ENCODE measurements at places on chromosomes 11 and 22.

- peak; percentile 33 for DNase-seq
These were observed 89.8 kb downstream of the MORC2 start for GRCh38 chr22:30878516-30879414.

- DNase-seq: no peak
These were observed 137.9 kb upstream of the RASSF10 start for GRCh38 chr11:12871241-12871640.

DNA sequence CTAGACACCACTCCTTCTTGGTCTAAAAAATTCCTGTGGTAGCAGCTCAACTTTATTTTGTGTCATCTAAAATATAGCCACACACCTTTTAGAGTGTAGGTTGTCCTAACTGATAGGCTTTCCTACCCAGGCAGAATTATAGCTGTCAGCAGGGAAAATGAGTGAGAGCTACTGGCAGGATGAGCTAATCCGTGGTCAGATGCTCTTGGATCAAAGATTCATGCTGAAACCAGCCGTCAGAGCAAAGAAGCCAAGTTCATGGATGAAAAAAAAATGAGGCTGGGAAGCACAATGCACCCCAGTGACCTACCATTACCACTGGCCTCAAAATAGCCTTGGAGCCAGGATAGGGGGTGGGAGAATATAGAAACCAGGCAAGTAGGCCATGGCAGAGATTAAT lies 113.1 kb upstream of the BLID start:
- no peak for DNase-seq

- no peak for DNase-seq
These were observed 1227.5 kb downstream of the BRD1 start for GRCh38 chr22:48600171-48600570.

- no peak for DNase-seq
These were observed 471.1 kb downstream of the TBC1D22A start for GRCh38 chr22:47233316-47234243.

GRCh38 chr22:36606659-36607058 lies 77.7 kb upstream of the EIF3D start:
- no peak for DNase-seq

DNA sequence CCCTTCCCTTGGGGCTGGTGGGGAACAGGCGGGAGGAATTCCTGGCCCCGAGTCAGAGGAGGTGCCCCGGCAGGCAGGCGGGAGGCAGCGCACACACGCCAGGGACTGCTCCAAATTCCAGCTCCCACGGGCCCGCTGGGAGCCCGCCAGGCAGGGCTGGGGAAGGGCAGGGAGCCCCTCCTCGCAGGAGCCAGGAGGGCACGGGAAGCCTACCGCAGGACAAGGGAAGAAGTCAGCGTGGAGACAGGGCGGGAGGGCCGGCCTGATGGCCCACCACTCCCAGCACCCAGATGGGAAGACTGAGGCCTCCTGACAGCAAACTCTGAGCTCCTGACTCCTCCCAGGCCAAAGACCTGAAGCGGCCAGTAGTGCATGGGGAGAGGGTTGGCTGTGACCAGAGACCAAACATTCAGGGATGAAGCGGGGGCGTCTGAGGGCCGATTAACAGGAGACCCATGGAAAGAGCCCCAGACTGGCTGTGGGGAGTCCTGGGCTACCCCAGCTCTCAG lies 22.4 kb downstream of the RPL3 start:
- DNase-seq: no peak

DNA sequence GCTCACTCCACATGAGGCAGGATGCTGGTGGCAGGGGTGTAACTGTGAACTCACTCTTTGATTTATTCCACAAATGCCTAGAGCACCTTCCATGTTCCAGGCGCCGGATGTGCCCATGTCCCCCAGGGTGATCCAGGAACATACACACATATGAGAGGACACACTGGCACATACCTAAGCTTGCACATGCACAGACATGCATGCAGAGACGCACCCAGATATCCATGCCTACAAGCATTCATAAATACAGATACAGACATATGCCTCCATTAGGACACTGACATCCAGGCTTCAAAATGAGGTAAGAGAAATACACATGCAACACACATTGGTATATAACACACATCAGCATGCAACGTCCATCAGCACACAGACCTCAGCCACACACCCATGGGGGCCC lies 4.5 kb downstream of the OSM start:
- DNase-seq: no peak

DNA sequence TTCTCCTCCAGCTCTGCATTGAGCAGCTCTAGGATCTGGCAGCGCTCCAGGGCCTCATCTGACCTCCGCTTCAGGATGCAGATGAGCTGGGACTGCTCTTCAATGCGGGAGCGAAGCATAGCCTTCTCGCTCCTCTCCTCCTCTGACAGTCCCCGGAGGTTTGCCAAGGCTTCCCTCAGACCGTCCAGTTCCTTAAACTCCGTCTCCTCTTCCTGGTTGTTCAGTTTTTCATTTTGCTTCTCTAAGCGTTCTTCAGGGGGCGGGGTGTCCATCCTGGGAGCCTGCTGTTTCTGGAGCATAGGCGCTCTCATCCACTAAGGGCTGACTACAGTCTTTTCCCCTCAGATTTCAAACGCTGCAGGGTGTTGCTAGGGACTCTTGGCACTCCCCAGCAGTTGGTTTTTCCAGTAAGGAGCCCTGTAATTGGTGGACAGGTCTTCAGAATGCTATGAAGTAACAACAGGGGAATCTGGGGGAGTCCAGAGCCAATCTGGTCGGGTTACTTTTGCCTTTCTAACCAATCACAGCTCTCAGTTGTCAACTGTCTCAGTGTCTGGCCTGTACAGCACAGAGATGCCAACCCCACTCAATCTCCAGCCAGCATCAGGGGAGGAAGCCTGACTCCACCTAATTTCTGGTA lies at the start of gene CCDC89:
Gene CCDC89 (minus strand): TSS at position 376 of the 640 bp plus-strand sequence. CDS start 65 bp downstream, at position 311.
- DNase-seq: peak; percentile 62

DNA sequence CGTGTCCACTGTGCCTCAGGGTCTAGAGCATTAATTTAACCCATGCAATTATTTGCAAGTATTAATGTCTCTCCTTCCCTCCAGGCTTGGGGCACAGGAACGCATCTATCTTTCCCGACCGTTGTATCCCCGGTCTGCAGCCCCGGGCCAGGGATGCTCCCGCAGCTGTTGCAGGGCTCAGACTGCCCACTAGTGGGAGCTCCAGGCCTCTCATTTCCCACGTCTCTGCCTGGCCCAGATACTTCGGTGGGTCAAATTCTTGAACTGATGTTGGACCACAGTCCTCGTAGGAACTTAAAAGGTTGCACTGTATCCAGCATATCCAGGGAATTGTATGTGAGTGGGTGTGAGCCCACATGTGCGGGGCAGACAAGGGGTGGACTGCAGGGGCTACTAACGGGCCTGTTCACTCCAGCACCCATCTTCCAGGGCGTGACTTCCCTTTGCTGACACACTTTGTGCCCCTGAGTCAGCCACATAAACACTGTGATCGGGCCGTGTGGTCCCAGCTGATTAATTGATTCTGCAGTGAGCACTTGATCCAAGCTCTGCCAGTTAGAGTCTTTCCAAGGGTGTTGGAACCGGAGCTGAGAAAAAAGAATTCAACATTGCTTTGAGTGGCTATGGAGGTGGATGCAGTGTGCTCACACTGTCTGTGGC lies 451.3 kb downstream of the TBC1D22A start:
- DNase-seq: peak; percentile 46

GRCh38 chr11:1546536-1547466 lies 25.3 kb downstream of the DUSP8 start:
- DNase-seq: peak; percentile 39

- DNase-seq: no peak
These were observed 55.3 kb downstream of the C22orf42 start for GRCh38 chr22:32103658-32104315.

DNA sequence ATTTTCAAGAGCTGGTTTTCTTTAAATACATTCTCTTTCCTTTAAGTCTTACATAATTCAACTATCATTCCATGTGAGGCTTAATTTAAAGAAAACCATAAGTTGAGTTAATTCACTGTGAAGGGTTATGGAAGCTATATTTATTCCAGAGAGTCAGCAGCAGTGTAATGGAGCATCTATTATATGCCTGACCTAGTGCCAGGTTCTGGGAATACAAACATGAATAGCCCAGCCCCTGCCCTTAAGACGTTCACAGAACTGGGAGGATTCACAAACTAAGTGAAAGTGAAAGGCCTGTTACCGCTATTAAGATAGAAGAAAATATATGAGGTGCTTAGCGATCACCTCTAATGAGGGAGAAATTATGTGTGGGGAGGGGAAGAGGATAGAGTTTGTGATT lies 408.9 kb upstream of the CCDC90B start:
- no peak for DNase-seq

DNA sequence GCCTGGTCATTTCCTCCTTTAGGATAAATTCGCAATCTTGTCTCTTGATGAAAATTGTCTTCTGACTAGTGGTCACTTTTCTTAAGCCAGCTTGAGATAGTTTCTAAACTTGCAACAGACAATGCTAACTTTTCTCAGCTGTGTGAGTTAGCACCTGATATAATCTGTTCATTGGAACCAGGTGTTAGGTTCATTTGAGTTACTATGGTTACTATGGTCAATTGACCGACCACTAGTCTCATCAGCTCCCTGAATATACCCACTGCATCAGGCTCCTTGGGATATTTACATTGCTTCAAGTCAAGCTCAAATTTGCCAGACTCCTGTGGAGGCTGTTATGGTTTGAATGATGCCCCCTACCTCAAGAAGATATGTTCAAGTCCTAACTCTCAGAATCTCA lies 54.5 kb downstream of the SC5D start:
- no peak for DNase-seq

DNA sequence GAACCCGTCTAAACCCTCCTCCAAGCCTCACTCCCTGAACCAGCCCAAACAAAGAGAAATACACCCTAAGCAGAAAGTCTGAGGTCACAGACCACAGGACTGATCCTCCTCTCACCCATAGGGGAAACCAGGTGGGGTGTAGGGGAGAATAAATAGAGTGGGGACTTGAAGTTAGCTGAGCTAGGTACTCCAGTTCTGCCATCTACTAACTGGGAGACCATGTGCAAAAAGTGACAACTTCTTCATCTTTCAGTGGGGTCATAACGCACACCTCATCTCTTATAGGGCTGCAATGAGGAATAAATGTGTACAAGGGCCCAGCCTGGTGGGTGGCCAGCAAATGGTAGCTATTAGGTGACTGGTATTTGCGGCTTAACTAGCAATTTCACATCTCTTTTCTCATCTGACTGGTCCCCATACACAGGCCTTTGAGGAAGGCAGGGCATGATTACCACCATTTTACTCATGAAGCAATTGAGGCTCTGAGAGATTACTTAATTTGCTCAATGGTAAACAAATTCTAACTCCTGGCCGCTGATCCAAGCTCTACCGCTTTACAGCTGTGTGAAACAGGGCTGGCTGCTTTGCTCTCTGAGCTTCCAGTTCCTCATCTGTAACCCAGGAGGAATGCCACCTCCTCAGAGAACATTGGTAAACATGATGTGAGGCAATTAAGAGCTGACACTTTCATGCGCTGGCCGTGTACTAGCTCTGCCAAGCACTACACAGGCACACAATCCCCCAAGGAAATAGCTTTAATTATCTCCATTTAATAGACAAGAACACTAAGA lies 16.6 kb downstream of the TBC1D10A start:
- no peak for DNase-seq

- no peak for DNase-seq
These were observed 21.0 kb upstream of the UBASH3B start for GRCh38 chr11:122634501-122634900.

DNA sequence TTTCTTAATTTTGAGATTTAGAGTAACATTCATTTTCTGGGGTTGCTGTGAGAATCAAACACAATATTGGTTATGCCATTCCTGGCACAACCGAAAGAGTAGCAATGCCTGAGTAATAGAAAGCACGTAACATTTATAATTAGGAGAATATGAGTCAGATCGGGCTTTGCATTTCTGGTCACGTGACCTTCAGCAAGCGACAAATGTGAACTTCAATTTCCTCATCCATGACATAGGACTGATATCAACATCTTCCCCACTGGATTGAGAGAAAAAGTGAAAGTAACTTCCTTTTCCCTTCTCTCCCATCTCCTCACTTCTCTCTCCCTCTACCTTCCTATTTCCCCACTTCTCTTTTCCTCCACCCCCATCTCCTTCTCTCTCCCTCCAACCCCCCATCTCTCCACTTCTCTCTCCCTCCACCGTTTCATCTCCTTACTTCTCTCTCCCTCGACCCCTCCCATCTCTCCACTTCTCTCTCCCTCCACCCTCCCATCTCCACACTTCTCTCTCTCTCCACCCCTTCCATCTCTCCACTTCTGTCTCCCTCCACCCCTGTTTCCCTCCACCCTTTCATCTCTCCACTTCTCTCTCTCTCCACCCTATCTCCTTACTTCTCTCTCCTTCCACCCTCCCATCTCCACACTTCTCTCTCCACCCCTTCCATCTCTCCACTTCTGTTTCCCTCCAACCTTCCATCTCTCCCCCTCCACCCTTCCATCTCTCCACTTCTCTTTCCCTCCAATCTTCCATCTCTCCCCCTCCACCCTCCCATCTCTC lies 33.5 kb upstream of the CAT start:
- no peak for DNase-seq

- DNase-seq: no peak
These were observed 348.2 kb downstream of the LARGE1 start for GRCh38 chr22:33572086-33572485.

DNA sequence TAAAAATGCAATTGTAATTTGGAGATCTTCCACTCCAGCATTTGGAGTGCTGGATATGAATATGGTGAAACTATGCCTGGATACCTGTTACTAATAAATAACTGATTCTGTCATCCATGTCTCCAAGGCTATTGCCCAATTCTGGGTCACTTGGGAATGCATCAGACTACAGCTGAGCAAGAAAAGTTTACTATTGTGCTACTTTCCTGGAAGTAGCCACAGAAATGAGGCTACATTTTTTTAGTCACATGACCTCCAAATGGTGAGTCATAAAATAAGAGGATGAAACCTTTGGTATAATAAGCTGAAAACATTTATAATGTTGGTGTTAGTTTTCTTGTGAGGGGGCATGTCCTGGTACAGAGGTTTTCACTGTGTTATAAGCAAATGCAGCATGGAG lies 44.4 kb downstream of the DCDC1 start:
- DNase-seq: no peak

GRCh38 chr22:17176715-17177114 lies 17.6 kb upstream of the HDHD5 start:
- no peak for DNase-seq

GRCh38 chr11:127110542-127110941 lies 110.0 kb upstream of the KIRREL3 start:
- DNase-seq: no peak

DNA sequence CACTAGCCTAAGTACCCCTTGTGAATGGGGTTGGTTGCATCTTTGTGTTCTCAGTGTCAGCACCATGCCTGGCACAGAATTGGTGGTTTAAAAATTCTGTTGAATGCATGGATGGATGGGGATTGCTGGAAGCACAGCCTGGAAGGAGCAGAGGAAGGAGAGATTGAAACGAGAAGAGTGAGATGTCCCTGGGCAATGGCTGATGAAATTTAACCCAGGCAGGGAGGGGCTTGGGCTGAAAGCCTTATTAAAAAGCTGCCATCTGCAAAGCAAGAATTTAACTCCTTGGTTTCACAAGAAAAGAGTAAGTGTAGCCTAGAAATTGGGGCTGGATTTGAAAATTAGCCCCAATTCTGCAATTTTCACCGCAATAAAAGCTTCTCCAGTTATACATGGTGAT lies 126.7 kb downstream of the TEAD1 start:
- DNase-seq: peak; percentile 51
